Suppressor macrophage treated with lipopolysaccharide for 1 hour (primary cell): ENCODE measurements at places on chromosomes 6 and 20.

DNA sequence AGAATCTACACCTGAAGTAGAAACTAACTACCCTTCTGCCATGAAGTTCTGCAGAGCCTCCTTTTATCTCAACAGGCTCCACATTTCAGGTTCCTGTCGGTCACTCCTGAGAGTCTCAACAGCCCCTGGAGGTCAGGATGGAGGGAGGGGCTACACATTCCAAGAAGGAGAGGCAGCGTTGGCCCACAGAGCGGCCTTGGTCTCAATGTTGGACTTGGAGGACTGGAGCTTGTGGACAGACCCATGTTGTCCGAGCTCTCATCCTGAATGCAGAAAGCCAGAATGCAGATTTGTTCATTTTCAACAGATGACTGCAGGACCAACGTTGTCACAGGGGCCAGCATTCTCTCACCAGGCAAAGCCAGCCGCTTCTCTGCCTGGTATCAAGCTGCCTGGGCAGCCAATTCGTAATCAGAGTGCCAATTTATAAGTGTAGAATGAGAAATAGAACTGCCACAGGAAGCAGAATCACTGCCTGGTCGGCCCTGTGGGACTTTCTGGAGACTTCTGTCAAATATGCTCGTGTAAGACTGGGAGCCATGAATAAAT is 212.5 kb upstream of the SNX9 start:
- DNase-seq = no peak

GRCh38 chr6:158781692-158782373 is 37.3 kb downstream of the EZR start:
- DNase-seq = no peak

- no peak for DNase-seq
These were observed 11.7 kb upstream of the FRK start for GRCh38 chr6:116072368-116072767.

DNA sequence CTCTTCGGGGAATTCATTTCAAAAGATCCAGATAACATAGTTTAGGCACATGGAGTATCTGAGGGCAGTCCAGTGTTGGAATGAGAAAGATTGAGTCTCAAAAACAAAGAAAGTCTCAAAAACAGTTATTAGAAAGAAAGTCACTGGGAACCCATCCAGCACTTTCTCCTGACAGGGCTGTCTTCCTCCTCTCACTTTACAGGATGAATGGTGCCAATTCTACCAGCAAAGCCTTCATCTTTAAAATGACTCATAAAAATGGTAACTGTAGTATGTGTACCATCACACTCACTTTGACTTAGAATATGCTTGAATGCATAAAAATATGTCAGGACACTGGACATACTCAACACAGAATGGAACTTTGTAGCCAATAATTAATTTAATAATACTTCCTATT is 71.3 kb downstream of the SLC22A3 start:
- DNase-seq = no peak

GRCh38 chr6:161838306-161839035 is 564.6 kb upstream of the AGPAT4 start:
- no peak for DNase-seq

DNA sequence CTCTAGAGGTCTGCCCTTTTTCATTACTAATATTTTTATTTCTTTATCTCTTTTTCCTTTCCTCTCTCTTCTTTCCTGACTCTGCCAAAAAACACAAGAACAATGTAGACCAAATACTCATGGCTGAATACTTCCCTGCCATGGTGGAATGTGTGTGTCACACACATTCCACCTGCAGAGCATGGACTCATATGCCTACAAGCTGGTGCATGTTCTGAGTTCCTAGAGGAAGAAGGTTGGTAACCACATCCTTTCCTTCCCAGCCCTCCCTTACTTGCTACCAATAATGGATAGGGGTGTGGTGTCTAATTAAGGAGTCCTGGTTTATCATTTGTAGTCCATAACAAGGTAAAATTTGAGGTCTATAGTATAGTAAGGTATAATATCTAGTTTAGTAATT is 15.2 kb upstream of the CST9L start:
- no peak for DNase-seq

DNA sequence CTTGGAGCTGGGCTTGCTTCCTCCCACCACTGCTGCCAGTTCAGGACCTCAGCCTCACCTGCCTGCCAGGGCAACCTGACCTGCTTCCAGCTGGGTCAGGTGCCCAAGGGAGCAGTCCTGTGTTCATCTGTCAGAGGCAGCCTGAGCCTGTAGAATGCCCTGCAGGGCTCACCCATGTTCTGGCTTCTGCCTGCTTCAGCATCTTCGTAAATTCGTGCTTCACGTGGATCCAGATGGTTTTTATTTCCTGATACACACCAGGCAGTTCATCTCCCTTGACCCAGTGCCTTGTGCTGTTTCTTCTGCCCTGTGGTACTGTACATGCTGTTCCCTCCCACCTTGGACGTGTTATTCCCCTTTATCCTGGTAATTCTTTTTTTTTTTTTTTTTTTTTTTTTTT is 50.2 kb downstream of the ARID1B start:
- DNase-seq = no peak

GRCh38 chr6:21928827-21929226 is 335.3 kb downstream of the SOX4 start:
- no peak for DNase-seq

- DNase-seq = no peak
These were observed 11.0 kb upstream of the KHDC1L start for GRCh38 chr6:73236144-73236750.

- DNase-seq = no peak
These were observed 147.0 kb downstream of the SYNDIG1 start for GRCh38 chr20:24616258-24617079.
